AG09309 (cell line): ENCODE measurements at places on chromosomes 1 and 21.

DNA sequence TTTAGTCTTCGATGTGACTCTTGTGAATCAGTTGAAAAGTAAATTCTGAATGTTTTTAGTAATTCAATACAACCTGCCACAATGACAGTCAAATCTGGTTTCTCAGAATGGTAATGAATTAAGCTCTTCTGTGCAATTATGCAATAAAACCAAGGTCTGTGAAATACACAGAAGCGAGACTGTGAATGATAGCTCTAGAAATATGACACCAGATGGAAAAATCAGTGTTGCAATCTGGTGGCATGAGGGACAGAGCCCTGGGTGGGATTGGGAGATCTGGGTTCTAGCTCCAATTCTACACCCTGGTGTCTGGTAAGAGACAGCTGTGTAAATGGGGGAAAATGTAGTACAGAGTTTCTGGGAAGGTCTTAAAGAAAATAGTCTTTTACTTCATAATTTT is 586.4 kb upstream of the ZRANB2 start:
- DNase-seq, result no peak

DNA sequence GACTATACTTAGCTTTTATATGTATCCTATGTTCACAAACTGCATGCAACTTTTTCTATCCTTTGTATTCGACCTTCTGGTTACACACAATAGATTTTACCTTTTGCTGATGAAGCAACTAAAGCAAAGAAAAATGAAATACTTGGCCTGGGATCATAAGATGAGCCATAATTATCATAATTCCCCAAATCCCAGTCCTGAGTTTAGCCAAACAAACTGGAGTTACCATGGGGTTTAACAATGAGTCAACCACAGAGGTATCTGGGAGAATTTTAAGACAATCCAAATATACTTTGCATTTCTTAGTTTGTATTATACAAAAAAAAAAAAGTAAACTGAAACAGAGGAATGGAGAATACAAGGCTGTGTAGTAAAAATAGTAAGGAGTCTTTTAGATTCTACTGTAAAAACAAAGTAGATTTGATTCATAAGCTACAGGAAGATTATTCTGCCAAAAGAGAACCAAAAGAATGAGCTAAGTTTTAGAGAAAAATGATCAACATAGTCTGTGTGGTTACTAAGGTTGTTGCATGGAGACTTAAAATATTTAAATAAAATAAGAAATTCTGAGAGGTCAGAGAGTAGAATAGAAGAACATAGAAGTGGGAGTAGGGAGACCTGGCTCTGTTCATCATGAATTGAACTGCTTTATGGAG is 60.4 kb upstream of the GORAB start:
- DNase-seq, result peak; percentile 39

- DNase-seq, result peak; percentile 14
Observed at GRCh38 chr1:223010582-223011504, 132.2 kb downstream of the TLR5 start.

- DNase-seq, result no peak
Observed at GRCh38 chr1:212512816-212513559, 80.3 kb downstream of the NENF start.

DNA sequence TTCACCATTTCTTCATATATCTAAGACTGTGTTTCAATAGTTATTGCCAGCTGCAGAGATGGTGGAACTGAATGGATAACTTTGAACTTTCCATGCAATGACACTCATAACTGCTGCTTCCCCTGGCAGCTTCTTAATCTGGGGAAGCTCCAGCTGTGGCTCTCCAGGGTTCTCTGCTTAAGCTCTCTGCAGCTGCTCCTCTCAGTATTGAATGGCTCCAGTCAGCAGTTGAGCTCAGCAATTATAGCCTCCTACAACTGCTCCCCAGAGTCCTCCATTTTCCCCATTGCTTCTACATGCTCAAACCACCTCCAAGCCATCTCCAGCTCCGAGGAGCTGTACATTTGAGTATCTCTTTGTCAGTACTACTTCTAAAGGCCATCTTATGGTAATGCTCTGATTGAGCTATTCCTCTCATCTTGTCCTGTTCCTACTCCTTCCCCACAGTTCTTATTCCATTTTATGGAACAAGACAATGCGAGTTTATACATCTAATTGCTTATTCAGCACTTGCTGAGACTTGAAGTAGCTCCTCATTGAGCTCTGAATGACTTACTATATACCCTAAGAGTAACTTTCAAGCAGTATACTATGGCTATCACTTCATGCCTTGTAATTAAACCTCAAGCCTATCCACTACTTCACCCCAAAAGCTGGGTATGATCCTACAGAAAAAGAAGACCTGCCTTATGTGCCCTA is 362.4 kb downstream of the NEGR1 start:
- no peak for DNase-seq

DNA sequence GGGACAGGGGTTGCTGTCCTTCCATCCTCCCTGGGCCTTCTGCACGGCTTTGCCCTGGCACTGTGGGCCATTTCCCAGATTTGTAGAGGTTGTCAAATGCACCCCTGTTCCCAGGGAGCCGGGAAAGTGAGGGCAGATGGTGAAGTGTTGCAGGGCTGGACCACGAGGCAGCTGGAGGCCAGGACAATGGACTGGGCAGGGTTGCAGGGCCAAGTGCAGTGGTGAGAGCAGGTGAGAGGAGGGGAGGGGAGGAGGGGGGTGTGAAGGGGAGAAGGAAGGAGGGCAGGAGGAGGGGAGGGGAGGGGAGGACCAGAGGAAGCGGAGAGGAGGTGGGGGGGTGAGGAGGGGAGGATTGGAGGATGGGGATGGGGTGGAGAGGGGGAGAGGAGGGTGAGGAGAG is 443.9 kb downstream of the CAMTA1 start:
- DNase-seq, result no peak

- no peak for DNase-seq
Observed at GRCh38 chr1:172177849-172178248, 242.6 kb upstream of the C1orf105 start.
